NCI-H187 treated with DMSO at 0.1 percent for 48 hours (cell line): ENCODE measurements at places on chromosomes 4 and X.

DNA sequence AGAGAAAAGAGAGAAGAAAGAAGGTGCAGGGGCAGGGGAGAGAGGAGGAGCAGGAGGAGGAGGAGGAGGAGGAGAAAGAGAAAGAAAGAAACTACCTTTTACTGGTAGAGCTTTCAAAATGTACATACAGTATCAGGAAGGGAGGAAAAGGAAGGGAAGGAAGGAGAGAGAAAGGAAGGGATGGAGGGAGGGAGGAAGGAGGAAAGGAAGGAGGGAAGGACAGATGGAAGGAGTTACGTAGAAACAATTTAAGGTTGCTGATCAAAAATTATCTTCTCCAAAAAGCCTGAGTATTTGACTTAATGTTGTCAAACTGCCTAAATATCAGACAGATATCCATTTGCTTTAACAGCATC, 13.4 kb downstream of the TBC1D9 start:
- no peak for DNase-seq

- DNase-seq, result no peak
Measured at GRCh38 chr4:187996502-187997177, 1.1 kb downstream of the ZFP42 start.

GRCh38 chr4:120622601-120623000, 299.9 kb downstream of the PRDM5 start:
- DNase-seq, result no peak

DNA sequence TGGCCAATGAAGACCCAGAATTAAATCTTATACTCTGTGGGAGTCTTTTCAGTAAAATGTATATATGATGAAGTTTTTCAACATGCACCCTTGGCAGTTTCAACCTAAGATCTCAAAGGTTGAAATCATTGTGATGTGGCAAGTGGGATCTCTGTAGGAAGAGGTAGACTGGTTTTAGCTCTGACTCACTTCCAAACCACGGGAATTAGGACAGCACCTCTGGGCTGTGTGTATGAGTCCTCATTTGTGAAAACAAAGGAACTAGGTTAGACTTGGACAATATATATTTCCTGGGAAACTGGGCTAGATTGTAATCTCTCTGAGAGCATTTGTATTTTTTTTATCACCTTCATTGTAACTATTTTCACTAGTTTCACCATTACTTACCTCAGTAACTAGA, 333.0 kb downstream of the ADGRL3 start:
- no peak for DNase-seq

DNA sequence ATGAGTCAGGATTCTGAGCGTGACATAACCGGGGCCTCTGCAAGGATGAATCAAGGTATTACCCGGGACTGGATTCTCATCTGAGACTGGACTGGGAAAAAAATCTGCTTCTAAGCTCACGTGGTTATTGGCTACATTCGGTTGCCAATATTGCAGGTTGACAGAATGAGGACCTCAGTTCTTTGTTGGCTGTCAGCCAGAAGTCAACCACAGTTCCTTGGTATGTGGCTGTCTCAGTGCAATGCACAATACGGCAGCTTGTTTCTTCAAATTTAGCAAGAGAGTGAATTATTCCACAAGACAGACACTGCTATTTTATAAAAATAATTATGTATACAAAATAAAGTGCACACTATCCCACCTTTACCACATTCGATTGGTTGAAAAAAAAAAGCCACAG, 424.2 kb downstream of the KLHL4 start:
- no peak for DNase-seq

- no peak for DNase-seq
Measured at GRCh38 chr4:80078346-80079092, 5.5 kb upstream of the ANTXR2 start.

DNA sequence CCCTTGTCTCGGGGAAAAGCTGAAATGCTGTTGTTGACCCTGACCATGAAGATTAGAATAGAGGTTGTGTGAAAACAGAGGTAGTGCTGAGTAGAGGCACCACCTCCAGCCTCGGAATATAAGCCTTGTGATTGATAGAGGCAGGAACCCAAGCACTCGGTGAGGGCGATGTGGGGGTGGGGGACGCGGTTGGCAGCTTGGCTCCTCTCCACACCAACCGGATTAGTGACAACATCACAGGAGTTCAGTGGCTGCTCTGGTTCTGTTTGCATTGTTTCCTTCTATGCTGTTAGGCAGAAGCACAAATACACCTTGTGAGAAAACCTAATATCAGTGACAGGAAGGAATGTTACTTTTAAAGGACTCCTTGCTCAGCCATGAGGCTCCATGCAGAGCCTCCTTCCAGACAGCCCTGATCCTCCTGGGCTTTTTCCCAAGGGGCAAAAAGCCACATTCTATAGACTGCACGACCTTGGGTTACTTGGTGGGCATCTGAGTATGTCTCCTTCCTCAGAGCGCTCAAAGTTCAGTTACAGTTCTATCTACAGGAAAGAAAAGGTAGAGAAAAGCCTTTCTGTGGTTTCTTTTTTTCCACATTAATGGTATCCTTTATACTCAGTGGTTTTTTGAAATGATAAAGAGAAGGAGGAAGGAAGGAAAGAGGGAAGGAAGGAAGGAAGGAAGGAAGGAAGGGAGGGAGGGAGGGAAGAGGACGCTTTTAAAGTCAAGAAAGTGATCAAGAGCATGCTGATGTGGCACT, 150.4 kb upstream of the NOCT start:
- DNase-seq, result no peak

DNA sequence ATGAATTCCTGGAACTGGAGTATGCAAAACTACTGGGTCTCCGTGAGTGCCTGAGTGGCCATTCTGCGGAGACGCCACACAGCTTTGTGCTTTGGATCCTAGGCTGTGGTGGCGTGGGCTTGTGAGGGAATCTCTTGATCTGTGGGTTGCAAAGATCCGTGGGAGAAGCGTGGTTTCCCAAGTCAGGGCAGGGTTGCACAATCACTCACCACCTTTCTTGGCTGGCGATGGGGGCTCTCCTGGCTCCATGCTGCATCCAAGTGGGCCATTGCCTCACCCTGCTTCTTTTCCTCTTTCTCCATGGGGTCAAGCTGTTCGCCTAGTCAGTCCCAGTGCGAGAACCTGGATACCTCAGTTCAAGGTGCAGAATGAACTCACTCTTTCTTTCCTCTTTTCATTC, 62.5 kb downstream of the SLAIN2 start:
- DNase-seq, result no peak

- DNase-seq, result no peak
Measured at GRCh38 chr4:7770224-7771050, 169.2 kb downstream of the AFAP1 start.

GRCh38 chrX:16785247-16786138, 773 bp upstream of the TXLNG start:
- DNase-seq, result no peak

DNA sequence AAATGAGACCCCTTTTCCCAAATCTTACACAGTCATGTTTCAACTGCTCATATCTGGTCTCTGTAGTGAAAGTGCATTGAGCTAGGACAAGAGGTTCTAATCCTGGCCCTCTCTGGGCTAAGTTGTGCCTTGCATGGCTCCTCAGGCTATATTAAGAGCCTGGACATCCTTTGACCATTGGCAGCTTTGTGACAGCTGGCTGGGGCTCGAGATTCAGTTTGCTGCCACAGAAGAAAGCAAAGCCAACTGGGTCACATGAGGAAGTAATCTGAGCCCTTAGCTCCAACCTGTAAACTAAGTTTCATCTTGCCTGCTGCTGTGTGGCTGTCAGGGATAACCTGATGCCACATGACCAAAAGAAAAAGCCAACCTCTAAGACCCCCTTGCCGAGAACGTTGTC, 51.8 kb upstream of the JADE1 start:
- no peak for DNase-seq

DNA sequence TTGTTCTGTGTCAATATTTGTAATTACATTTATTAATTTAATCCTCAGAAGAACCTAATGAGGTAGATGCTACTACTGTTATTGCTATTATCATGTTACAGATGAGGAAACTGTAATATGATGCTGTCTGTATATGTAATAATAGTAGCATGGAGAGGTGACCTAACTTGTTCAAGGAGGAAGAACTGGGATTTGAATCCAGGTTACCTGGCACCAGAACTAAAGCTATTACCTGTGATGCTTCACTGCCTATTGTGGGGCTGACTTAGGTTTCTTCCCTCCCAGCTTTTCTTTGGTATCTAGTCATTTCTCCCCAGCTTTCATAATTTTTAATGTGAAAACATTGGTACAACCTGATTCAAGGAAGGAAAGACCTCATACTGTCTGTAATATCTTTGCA, 43.6 kb downstream of the RAPGEF2 start:
- DNase-seq, result no peak

GRCh38 chrX:13043138-13043537, 1.3 kb downstream of the FAM9C start:
- no peak for DNase-seq

GRCh38 chr4:99361899-99362275, 9.3 kb upstream of the ADH1C start:
- DNase-seq, result no peak

DNA sequence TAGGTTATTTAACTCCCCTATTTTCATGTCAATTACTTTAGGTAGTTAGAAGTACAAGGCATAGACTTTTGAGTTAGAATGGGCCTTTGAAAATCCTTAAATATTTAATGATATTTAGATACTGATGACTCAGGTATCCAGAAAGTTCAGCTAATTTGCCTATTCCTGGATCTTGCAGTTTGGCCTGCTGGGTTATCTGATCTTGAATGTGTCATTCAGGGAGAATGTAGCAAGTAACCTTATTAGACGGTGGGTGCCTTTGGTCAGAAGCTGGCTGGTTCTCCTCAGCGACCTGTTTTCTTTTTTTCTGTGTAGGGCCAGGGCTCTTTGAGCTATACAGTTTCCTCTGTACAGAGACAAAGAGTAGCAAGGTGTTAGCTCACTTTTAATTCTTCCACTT, 42.0 kb downstream of the MTM1 start:
- no peak for DNase-seq

GRCh38 chr4:152464030-152464823, 71.7 kb downstream of the FBXW7 start:
- no peak for DNase-seq

- DNase-seq, result no peak
Measured at GRCh38 chr4:102601586-102602227, 100.5 kb downstream of the NFKB1 start.

DNA sequence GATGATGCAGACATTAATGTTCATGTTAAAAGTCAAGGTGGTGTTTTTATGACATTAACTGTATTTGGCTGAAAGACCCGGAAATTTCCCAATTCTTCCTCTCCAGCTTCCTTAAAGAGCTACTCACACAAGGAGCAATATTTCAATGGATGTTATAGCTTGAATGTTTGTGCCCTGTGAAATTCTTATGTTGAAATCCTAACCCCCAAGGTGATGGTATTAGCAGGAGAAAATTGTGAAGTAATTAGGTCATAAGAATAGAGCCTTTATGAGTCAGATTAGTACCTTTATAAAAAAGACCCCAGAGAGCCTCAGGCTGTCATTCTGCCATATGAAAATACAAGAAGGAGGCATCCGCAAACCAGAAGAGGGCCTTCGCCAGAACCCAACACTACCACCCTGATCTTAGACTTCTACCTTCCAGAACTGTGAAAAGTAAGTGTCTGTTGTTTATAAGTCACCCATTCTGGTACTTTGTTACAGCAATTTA, 3.6 kb downstream of the TLR1 start:
- no peak for DNase-seq

DNA sequence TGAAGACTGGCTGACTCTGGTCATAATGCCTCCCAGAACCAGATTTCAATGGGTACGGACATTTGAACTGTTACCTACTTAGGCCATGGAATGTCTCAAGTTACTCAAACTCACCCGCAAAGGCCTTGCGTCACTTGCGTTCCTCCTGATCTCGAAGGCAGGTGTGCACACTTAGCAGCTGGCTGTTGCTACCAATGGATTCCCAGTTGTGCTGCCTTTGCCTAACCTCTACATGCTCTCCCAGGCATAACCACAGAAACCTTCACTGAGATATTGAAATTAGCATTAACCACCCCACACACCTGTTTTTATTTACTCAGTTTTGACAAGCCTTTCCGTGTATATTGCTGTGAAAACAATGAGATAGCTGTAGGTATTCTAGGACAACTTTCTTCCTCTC, 2.8 kb downstream of the ERVMER34-1 start:
- DNase-seq, result peak; percentile 63

DNA sequence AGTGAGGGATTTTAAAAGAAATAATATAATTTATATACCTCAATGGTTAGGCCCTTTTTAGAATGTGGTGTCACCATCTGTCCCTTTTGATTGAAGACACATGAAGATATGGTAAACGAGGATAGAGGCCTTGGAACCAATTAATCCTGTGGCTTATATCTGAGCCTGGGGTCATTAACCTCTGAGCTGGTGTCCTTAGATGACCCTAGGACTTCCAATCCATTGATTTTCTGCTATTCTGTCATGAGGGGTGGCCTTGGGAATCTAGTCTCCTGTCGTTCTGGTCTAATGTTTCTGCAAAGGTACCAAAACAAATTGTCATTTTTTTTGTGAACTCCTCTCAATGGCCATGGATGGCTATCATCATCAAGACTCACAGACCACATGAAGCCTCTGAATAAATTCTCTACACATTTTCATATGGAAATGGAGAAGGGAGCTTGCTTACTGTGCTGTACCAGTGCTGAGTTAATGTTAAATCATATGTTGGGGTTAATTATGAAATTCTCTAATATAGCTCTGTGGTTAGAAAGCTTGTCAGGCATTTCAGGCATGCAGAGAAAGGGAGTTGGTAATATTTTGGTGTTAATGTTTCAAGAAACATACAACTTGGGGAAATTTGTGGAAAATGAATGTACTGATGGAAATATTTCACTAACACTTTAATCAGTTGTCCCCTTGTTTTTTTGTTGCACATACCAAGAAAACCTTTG, 204.2 kb upstream of the IL15 start:
- DNase-seq, result no peak

DNA sequence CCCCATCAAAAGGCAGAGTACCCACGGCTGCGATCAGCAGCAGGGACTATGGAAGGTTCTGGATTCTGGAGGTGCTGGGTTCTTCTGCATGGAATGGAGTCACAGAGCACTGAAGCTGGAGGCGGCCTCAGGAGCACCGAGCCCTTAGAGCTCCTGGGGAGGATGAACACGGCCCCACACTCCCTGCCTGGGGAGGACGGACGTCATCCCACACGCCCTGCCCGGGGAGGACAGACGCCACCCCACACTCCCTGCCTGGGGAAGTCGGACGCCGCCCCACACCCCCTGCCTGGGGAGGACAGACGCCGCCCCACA, 9.9 kb downstream of the LRPAP1 start:
- no peak for DNase-seq

DNA sequence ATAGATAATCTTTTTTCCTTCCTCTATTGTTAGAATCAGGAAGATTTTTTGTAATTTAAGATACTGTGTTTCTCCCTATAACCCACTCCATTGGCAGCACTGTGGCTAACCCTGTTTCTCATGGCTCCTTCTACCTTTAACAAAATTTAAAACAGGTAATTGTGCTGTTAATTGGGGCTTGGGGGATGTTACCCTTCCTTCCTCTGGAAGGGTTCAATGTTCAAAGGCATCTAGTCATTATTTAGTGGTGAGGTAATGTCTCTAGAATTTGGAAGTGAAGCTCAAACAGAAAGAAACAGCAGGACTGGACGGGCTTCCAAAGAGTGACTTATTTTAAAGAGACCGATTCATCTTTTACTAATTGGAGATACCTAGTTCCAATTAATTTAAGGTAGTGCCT, 166.4 kb downstream of the TRIML1 start:
- no peak for DNase-seq
